Daoy (cell line): ENCODE measurements at places on chromosomes 3 and 15. TPM values are rescaled to one million over a fixed set of nuclear protein-coding genes. Genes with fewer than 3 reads are reported as not detected.

- DNase-seq, result no peak
Measured at GRCh38 chr15:44163370-44163769, 31.7 kb downstream of the FRMD5 start.

GRCh38 chr3:175404027-175404426 lies 544.9 kb downstream of the NAALADL2 start:
- no peak for DNase-seq

- DNase-seq, result peak; percentile 62
Measured at GRCh38 chr3:134066158-134066541, 36.4 kb upstream of the SLCO2A1 start.

- no peak for DNase-seq
Measured at GRCh38 chr3:101631098-101631796, 45.7 kb downstream of the ZBTB11 start.

DNA sequence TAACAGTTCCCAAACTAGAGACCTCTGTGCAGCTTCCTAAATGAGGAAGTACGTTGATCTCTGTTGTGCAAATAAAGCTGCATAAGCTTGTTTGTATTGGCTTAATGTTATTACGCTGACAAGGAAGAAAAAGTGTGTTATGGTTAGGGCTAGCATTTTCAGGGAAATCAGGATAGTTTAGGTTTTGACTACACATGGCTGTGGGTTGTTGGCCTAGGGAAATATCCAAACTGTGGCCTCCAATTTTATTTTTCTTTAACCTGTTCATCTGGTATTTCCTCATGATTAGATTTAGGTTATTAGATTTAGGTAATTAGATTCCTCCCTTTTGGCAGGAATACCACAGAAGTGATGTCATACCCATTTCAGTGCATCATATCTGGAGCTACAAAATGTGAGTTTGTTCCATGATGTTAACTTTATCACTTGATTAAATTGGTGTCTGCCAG lies 8.7 kb upstream of the MCCC1 start:
- no peak for DNase-seq

DNA sequence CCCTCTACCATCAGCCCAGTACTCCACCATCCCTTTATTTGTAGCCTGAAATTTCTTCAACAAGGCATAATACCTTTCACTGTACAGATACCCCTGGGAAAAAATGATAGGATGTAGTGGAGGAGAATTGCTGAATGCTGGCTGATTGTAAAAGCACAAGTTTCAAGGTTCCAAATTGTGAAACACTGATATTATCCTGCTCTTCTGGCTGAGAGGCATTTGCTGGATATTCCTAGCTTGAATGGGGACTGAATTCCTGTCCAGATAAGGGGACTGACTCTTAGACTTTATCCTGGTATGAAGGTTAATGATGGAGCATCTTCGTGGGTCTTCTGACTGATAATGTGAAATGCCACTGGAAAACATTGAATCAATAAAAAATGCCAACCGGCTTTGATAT lies 9.0 kb upstream of the C3orf85 start:
- DNase-seq, result no peak

The TM6SF1 gene
- total RNA-seq, result 1.1 and 3.6 TPM in 2 replicates

The AP3B2 gene
- 0.24 and 1.5 TPM in 2 replicates for total RNA-seq

The UCN2 gene
- 3.0 and 6.2 TPM in 2 replicates for total RNA-seq
